ENCODE measurements at places on chromosomes 6 and 20.

GRCh38 chr20:22464312-22465003 lies 119.9 kb downstream of the FOXA2 start:
- DNase-seq = peak; percentile 13

DNA sequence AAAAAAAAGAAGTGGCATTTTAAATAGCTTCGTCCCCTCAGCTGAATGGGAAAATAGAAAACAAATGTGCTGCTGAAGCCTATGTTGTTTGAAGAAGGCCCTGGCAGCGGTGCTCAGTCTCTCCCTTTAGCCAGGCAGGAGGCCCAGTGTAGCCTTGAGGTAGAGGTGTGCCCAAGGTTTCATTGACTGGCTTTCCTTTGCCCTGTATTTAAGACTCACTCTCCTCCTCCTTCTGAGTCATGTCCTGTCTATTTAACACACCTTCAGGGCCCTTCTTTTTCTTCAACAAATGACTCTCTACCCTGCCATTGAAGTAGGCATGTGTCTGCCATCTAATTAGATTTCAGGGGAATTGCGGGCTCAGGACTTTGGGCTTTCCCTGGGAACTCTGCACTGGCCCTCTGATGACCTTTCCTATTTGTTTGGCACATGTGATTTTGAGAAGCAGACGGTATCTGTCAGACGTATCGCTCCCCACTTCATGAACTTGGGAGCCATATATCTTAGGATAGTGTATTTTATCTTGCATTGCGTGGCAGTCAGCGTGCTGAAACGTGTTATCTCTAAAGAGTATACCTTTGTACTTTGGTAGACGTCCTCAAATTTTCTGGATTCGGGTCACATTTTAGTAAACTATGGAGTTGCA lies 4.3 kb downstream of the TJAP1 start:
- no peak for DNase-seq

- DNase-seq = no peak
These were observed 53.4 kb downstream of the HIVEP1 start for GRCh38 chr6:12065321-12066140.

DNA sequence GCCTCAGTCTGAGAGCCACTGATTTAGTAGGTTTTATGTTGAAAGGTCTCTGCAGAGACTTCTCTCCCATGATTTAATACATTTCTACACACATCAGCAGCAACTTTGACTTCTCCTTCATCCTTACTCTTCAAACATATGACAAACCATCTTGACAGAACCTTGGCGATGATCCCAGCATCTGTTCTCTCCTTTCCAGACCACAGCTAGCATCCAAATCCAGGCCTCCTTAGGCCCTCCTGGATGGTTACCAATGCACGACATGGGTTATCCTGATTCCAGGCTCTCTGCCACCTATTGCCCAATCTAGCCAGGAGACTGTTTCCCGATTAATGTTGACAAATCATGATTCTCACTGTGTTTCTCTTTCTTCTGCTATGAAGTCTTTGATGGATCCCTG lies 16.8 kb downstream of the LAMA4 start:
- DNase-seq = no peak

Measured in NCI-H1436 (cell line).